B cell (primary cell): ENCODE measurements at places on chromosomes 4 and X. TPM values are rescaled to one million over a fixed set of nuclear protein-coding genes. Genes with fewer than 3 reads are reported as not detected.

- no peak for DNase-seq
Measured at GRCh38 chrX:13835825-13836224, 18.9 kb upstream of the GPM6B start.

The DCAF12L1 gene
- not detected in 2 replicates for total RNA-seq

- DNase-seq: no peak
Measured at GRCh38 chr4:684623-685327, 4.2 kb downstream of the SLC49A3 start.

The TMEM31 gene
- 0.44 TPM in 1 of 2 replicates, not detected in the other for total RNA-seq

The ANXA10 gene
- total RNA-seq: not detected in 2 replicates

DNA sequence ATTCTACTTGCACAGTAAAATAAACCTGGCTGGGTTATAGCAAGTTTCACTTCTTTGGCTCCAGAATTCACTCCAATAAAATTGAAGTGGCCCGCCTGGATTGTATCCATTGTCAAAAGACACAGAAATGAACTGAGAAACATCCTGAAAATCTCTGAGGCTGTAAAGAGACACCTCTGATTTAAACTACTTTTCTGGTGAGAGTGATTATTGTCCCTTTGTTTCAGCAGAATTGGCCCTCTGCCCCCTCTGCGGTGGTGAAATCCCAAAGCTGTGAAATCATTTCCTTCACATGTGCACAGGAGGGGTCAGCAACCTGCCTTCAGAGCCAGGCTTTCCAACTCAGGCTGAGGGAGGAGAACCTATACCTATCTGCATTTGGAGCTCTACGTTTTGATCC, 23.0 kb downstream of the GAB3 start:
- no peak for DNase-seq

DNA sequence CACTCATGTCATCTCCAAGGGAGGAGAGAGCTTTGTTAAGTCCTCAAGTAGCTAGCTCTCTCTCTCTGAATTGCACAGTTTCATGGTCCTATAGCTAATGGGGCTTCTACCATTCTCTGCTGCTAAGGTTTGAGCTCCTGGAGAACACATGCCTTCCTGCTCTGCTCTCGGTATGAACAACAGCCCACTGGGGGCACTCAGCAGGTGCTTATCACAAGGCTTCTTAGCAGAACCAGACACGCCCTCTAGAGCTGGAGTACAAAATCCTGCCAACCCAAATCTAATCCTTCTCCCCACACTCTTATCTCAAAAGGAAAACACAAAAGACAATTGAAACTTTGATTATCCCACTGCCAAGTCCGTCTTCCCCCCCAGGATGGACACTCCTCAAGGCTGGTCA, 176.5 kb downstream of the HS3ST1 start:
- DNase-seq: no peak

The FAM184B gene
- total RNA-seq: not detected in 2 replicates

The CLDN22 gene
- not detected in 2 replicates for total RNA-seq

DNA sequence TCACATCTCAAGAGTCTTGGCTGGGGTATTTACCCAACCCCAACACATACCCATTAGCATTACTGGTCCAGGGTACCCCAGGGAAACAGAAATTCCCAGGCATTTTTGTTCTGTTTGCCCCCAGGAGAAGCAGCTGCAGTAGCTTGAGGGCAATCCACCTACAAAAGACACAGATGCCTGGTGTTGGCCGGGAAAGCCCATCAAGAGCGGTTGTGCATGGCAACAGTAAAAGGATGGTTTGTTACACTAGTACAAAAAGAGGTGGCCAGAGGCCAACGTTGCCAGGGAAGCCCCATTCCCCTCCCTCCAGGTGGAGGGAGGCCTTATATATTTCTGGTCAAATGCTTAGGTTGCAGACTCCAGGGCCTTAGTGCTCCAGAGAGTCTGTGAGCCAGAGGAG, 637.8 kb downstream of the BCOR start:
- DNase-seq: no peak

DNA sequence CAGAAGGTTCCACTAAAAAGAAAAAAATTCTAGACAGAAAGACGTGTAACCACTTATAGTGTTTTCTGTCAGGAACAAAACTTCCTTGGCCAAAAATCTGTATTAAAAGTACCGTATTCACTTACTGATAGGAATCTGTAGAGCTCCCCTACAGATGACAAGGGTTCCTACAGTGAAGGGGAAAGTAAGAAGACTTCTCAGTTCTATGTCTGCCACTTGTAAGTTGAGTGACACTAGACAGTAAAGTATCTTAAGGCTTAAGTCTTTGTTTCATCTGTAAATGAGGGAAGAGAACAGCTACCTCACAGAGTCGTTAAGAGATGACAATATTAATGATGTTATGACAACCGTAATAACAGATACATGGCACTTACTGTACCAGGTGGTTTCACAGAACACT, 3.3 kb downstream of the COQ2 start:
- DNase-seq: no peak

DNA sequence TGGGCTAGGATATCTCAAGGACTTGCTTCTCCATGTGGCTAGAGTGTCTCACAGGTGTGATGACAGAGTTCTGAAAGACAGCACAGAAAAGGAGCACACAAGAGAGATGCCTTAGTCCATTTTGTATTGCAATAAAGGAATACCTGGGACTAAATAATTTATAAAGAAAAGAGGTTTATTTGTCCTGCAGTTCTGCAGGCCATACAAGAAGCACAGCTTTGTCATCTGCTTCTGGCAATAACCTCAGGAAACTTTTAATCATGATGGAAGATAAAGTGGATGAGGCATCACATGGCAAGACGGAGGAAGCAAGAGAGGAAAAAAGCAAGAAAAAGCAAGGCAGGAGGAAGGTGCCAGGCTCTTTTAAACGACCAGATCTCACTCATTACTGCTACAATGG, 126.9 kb downstream of the ADAMTS3 start:
- DNase-seq: no peak

The MAPK10 gene
- 3.1 and 3.7 TPM in 2 replicates for total RNA-seq

DNA sequence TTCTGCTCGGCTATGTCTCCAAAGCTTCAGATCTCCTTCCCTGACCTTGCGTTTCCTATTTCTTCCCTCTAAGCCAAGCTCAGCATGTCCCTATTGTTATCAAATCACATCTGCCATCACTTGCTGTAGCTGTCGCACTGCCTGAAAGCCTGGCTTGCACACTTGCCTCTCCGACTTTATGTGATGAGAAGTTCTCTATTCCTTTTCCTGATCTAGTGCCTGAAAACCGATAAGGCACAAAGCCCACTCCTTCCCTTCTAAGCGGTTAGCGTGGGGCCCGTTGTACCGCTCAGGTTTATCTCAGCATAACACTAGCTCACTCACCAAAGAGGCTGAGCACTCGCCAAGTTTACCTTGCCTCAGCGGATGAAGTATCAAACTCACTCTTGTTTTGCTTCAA, 816 bp downstream of the NMU start:
- DNase-seq: no peak

The SYTL5 gene
- not detected in 2 replicates for total RNA-seq

DNA sequence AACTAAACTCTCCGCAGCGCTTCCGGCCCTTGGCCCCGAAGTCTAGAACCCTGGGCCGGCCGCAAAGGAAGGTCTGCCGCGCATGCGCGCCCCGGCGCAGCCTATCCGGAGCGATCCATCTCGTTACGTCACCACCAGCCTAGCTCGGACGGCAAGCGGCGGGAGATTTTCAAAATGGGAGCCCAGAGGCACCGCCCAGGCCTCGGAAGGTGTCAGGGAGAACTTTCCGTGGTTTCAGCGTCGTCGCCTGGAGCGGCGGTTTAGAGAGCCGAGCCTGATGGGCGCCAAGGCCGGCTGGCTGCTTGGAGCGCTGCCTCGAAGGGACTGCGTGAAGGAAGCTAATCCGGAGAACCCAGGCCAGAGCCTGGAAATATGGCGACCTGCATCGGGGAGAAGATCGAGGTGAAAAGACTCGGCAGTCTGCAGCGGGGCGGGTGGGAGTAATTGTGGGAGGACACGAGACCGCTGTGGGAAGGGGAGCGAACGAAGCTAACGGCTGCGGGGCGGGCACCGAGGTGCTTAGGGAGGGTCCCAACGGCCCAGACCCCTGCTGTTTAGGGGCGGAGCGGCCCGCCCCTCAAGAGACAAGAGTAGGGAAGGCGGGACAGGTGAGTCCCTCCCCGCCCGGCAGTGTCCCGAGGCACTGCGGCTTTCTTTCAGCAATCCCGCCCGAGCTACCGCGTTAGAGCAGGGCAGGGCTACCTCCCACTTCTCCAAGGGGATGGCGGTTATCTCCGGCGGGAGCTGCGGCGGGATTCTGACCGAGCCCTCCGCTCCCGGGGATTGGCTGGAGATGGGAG, at the start of gene PLK4:
TSS of gene PLK4 (plus strand) at position 131 of the 800 bp plus-strand sequence. CDS start at position 373, 242 bp downstream.
- DNase-seq: peak; percentile 96

GRCh38 chr4:181674315-181674875, 568.8 kb upstream of the TENM3 start:
- DNase-seq: no peak

The BEND4 gene
- 18.6 and 20.4 TPM in 2 replicates for total RNA-seq

The CASP3 gene
- 15.8 and 16.8 TPM in 2 replicates for total RNA-seq

The TCP11X2 gene
- not detected in 2 replicates for total RNA-seq

DNA sequence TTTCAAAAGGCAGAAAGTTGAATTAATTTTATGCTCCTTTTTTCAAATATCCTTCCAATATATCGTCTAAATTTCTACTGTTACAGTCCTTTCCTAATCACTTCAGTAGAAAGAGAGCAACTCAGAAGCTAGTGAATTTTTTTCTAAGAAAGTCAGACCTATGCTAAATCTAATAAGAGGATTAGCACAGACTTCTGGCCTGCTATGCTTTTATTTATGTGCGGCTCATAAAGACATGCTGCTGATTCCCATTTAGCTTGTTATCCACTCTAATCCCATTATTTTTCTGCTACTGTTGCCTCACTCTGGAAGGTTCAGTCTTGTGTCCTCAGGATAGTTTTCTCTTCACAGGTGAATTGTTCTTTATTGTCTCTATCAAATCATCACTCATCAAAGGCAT, 473.5 kb upstream of the FAM241A start:
- no peak for DNase-seq
